ENCODE measurements at places on chromosomes 5 and 9.
A peak's percentile ranks its signal among the peaks of the same experiment; 100 is the strongest.

GRCh38 chr9:71826279-71826678, 58.0 kb upstream of the CEMIP2 start:
- DNase-seq = no peak

GRCh38 chr5:121138495-121138907, 674.4 kb downstream of the PRR16 start:
- peak; percentile 33 for DNase-seq

DNA sequence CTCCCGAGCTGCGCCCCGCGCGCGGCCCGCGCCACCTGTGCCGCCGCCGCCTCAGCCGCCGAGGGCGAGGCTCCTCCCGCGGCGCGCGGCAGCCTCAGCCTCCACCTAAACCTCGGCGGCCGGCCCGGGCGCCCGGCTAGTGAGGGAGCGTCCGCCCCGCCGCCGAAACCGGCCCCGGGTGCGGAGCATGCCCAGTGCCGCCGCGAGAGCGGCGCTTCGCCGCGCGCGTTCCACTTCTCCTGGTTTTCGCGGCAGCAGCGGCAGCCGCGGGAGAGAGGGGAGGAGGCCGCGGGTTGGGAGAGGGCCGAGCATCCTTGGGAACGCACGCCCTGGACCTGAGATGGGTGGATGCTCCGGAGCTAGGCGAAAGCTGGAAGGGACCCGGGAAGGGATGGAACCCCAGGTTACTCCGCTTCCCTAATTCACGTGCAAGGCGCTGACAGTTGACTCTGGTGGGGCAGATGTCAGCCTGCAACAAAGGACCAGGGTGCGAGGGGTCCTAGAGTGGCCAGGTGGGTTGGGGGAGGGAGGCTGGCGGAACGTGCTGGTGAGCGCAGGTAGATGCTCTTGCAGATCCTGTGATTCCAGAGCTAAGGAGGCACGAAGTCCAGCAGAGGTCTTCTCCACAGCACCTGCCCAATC, at the start of gene CTNND2:
CTNND2 (minus strand) TSS at position 182 of the 642 bp plus-strand sequence. CDS start 593 bp downstream, outside the sequence.
- DNase-seq = no peak

- no peak for DNase-seq
Observed at GRCh38 chr5:156942064-156942463, 21.0 kb downstream of the TIMD4 start.

GRCh38 chr9:35203528-35203927, 41.7 kb downstream of the UNC13B start:
- no peak for DNase-seq

- DNase-seq = no peak
Observed at GRCh38 chr5:177023303-177023664, 788 bp downstream of the ZNF346 start.

DNA sequence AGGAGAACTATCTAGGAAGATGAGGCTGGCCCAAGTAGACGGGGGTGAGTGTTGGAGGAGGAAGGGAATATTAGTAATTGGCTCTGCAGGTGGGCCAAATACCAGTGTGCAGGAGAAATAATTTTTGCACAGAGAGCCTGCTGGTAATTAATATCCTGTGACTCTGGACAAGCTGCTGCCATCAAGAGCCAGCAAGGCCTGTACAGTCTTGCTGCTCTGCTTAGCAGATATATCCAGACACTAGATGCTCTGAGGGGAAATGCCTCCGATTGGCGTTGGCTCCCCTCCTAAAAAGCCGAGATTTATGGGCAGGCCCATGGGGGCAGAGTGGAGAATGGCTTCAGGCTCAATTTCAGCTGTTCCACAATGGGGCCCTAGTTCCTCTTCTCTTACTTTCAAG, 29.6 kb upstream of the ASTN2 start:
- no peak for DNase-seq

- DNase-seq = no peak
Observed at GRCh38 chr9:104085525-104085924, 8.6 kb upstream of the SMC2 start.

DNA sequence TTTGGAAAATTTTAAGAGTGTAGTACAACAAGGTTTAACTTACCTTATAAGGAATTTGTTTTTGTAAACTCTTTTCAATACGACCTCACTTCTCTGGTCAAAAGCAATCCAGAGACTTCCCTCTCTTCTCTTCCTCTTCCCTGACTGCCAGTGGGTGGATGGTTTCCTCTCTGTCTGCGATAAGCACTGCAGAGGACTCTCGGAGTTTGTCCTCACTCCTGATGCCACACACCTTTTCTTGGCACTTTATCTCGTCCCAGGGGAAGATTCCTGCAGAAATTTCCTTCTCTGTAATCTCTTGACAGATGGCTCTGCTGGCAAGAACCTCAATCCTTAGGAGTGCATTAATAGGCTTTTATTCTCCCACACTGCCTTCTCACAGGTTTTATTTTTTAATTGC, 641.6 kb downstream of the NR2F1-AS1 start:
- DNase-seq = no peak

- no peak for DNase-seq
Observed at GRCh38 chr5:84688566-84688965, 303.9 kb upstream of the EDIL3 start.
